Stimulated activated CD4-positive, alpha-beta T cell treated with anti-CD3 and anti-CD28 coated beads, Interleukin-4, amount 100 ng/mL, for 48 hours (primary cell): ENCODE measurements at places on chromosomes 7 and 10.

DNA sequence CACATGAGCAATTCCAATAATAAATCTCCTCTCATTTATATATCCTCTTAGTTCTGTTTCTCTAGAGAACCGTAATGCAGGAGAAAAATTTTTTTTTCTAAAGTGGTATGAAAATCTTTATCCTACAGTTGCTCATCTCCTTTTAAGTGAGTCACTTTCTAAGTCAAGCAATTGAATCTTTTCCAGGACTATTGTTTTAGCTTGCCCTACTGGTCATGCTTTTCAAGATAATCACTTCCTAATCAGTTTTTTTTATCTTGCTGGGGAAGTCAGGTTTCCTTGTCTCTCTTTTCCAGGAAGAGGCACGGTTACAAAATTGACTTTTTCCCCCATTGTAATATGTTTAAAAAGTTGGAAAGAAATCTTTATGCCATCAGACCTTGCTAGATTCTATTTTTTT is 44.0 kb downstream of the INPP5F start:
- DNase-seq = no peak

- no peak for DNase-seq
Observed at GRCh38 chr7:36562121-36562520, 162.2 kb downstream of the AOAH start.

DNA sequence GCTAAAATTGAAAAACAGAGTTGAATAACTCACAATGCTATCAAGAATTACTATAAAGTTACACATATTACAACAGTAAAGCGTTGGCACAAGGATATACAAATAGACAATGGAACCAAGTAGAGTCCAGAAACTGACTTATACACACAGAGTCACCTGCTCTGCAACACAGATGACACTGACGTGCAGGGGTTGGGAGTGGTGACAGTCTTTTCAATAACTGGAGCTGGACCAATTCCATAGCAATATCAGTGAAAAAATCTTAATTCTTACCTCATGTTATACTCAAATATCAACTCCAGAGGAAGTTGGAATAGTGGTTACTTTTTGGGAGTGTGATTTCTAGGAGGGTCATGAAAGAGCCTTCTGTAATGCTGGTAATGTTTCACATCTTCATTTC is 62.5 kb upstream of the NPY start:
- no peak for DNase-seq

- DNase-seq = no peak
Observed at GRCh38 chr7:55965805-55966421, 1.5 kb downstream of the NIPSNAP2 start.

GRCh38 chr10:42932735-42933447 is 144.0 kb upstream of the RET start:
- peak; percentile 18 for DNase-seq

GRCh38 chr10:132535065-132535651 is 2.4 kb upstream of the INPP5A start:
- DNase-seq = no peak

DNA sequence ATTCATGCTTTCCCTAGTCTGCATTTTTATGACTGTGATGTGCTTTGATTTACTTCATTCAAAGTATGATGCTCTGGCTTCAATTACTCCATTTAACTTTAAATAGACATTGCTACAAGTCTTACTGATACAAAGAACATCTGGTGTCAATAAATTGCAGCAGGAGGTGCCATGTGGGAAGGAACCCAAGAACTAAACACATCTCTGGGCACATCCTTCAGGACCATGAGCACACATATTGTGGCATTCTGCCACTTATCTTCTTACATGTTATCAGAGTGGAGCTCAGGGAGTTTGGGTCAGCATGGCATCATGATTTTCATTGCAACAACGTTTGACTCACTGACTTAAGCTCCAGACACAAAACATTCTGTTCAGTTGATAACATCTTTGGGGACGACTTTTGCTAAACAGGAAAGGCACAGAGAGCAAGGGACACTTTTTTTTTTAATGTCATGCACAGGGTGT is 227.0 kb downstream of the DKK1 start:
- DNase-seq = no peak

DNA sequence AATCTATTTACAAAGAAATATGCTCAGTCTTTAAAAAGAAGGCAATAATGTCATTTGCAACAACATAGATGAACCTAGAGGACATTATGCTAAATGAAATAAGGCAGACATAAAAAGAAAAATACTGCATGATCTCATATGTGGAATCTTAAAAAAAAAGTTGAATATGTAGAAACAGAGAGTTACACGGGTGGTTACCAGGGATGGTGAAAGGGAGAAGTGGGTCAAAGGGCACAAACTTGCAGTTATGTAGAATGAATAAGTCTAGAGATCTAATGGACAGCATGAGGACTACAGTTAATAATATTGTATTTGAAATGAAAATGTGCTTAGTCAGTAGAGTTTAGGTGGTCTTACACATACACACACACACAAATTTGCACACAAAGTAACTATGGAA is 88.2 kb upstream of the CCDC71L start:
- DNase-seq = no peak

DNA sequence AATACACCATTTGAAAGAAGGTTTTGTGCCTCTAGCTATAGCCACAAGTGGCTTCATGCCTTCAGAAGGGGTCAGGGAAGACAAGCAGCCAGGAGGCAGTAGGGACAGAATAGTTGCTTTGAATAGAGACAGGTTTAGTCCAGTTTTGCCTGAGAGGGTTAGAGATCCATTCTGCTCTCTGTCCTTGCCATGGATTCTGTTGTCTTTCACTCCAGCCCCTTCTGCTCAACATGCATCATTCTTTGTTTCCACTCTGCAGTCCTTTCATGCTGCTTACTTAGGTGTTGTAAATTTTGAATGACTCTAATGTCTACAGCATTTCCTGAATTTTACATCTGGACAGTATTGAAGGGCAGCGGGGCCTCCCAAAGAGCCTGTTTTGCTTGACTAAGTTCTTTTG is 60.3 kb downstream of the CNTNAP2 start:
- no peak for DNase-seq

- no peak for DNase-seq
Observed at GRCh38 chr7:6481445-6481844, 33.7 kb upstream of the DAGLB start.

GRCh38 chr10:72567889-72568640 is 57.8 kb downstream of the MICU1 start:
- DNase-seq = no peak

GRCh38 chr7:90621747-90622140 is 25.6 kb downstream of the CDK14 start:
- DNase-seq = no peak

- no peak for DNase-seq
Observed at GRCh38 chr7:149777551-149778326, 4.4 kb upstream of the ZNF467 start.

- no peak for DNase-seq
Observed at GRCh38 chr10:29469481-29470354, 165.1 kb downstream of the SVIL start.

DNA sequence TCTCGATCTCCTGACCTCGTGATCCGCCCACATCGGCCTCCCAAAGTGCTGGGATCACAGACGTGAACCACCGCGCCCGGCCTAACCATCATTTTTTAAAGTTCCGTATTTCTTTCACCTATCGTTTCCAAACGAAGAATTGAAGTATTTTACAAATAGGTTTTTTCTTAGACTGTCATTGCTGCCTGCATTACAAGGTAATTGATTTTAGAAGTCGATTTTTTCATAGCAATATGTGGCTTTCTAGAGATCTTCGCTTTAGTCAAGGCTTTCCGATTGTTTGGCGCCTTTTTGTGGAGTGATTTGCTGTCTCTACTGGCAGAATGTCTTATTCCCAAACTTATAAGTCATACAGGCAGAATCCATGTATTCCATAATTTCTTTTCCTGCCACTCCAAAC is 109.2 kb downstream of the TRIL start:
- no peak for DNase-seq

DNA sequence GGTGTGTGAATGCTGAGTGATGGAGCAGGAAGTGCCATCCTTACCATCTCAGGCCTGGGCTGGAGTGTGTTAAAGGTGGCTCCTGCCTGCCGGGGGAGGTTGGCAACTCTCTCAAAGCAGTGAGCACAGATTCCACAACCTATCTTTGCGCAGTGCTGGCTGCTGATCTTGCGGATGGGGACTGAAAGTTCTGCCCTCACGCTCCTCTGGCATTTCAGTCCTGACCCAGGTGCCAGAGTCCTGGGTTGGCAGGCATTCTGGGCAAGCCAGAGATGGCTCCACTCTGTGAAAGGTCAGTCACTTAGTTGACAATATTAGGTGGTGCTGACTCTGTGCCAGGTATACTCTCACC is 315.5 kb downstream of the RPS24 start:
- no peak for DNase-seq

DNA sequence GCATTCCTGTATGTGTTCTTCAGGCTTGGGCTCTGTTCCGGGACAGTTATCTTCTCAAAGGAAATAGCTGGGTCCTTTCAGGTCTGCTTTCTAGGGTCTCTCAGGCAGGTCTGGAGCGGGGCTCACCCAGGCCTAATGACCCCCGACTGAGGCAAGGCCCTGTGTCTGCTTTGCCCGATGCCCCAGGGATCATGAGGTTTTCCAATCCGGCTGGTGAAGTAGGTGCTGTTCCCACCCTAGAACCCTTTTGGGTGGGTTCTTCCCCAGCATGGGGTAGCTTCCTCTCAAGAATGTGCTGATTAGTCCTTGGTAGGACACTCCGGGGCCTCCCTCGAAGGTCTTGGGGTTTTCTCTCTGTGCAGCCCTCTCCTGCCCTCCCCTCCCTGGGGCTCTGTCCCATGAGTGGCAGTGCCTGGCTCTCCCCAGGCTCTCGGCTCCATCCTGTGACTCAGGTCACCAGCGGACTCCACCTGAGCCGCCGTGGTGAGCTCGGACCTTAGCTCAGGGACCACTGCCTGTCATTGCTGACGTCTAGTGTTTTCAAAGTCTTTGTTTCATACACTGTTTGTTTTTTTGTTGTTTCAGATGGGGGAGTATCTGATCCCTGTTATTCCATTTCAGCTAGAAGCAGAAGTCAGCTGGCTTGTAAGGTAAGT is 71.0 kb upstream of the NKX6-2 start:
- no peak for DNase-seq

DNA sequence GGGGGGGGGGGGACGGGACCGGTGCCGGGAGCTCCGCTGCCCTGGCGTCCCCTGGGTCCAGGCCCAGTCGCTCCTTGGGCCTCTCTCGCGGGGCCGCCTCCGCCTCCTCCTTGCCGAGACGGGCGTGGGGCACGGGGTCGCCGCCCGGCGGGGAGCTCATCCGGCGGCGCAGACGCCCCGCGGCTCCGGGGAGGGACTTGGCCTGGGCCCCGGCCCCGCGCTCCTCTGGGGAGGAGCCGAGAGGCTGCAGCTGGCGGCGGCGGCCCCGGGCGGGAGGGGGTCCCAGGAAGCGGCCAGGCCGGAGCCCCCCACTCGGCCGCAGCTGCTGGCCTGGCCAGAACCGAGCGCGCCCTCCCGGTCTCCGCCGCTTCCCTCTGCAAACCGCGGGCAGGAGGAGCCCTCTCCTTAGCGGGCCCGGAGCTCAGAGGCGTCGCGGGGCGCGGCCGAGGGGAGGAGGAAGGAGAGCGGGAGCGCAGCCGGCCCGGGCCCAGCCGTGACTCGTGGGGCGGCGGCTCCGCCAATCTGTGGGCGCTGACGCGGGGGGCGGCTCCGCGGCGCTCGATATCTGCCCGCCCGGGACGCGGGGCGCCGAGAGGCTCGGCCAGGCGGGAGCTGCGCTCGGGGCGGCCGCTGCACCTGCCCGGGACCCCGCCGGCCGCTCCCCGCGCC is at the start of gene FAM20C:
FAM20C (plus strand) TSS at position 591 of the 669 bp plus-strand sequence. CDS start 629 bp downstream, outside the sequence.
- peak; percentile 18 for DNase-seq

DNA sequence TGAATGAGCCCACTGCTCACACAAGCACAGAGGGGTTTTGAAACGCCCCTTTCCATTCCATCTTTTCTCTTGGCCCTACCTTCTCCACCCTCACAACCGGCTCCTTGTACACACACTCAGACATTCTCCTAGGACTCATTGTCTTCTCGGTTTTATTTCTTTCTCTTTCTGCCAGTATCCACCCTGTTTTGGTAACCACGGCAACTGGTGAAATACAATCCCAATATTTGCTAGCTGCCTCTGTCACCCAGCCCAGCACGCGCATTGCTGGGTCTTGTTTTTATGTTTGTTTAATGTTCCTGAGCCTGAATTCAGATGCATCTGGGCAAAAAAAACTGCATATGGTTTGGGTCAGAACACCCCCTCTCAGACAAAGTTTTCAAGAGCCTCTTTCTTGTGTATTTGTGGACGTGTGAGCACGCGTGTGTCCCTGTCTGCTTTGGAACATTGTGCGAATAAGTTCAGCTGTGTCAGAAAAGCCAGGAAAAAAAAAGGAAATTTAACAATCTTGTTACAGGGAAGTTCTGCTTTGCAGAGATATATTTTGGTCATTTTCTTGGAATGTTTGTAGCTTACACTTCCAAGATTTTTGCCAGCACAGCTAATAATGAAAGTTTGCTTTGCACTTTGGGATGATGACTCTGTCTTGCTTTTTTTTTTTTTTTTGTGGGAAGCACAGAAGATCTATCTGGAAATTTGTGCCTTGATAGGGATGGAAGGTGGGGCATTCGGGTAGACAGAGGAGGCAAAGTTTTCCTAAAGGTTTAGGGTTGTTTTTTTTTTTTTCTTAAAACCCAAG is 225.9 kb downstream of the TRIL start:
- DNase-seq = no peak

DNA sequence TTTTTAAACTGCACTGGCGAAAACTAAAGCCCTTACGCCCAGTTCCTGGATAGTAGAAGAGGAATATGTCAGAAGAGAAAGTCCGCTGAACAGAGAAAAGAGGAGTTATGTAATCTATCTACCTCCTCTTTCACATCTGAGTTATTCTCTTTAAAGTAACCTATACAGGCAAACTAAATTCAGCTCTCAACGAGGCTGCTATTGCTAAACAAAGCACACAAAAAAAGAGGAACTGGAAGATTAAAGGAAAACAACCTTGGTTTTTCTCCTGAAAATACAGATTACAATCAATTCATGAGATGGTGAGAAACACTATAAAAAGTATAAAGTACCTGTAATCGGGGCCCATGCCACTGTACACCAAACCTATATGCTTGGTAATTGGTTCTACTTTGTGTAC is 5.8 kb downstream of the PSMA2 start:
- no peak for DNase-seq

GRCh38 chr7:142140401-142140959 is 29.0 kb downstream of the MGAM2 start:
- DNase-seq = no peak

GRCh38 chr10:61635471-61635870 is 27.3 kb upstream of the CABCOCO1 start:
- DNase-seq = no peak
